ENCODE measurements at places on chromosomes 12 and 14.

DNA sequence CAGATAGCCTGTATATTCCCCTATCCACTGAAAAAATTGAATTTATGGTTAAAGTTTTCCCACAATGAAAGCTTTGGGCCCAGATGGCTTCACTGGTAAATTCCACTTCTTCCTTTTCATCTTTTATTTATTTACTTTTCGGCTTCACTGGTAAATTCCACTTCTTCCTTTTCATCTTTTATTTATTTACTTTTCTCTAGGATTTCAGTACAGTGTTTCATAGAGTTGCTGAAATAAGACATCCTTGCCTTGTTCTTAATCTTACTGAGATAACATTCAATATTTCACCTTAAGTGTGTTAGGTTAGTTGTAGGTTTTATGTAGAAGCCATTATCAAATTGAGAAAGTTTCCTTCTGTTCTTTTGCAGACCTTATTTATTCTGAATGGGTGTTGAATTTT, 18.9 kb upstream of the KLRG1 start:
- DNase-seq, result no peak

- DNase-seq, result no peak
Observed at GRCh38 chr14:96053248-96053599, 14.1 kb downstream of the C14orf132 start.

- no peak for DNase-seq
Observed at GRCh38 chr12:48157889-48158370, 615 bp upstream of the ASB8 start.

DNA sequence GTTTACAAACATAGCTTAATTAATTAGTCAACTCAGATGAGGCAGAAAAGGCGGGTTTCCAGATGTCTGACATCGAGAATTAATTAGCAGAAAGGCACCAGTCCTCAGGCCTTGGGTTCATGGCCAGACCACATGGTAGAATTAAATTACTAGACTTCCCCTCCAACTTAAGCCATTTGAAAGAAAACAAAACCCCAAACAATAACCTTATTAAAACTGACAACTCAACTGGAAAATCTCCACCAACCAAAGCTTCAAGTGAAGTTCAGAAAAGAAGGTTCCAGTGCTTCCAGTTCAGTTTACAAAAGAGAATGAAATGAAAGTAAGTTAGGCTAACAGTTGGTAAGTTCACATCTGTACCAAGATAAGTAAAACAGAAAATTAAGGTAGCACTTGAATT, 349.5 kb downstream of the GRIN2B start:
- no peak for DNase-seq

DNA sequence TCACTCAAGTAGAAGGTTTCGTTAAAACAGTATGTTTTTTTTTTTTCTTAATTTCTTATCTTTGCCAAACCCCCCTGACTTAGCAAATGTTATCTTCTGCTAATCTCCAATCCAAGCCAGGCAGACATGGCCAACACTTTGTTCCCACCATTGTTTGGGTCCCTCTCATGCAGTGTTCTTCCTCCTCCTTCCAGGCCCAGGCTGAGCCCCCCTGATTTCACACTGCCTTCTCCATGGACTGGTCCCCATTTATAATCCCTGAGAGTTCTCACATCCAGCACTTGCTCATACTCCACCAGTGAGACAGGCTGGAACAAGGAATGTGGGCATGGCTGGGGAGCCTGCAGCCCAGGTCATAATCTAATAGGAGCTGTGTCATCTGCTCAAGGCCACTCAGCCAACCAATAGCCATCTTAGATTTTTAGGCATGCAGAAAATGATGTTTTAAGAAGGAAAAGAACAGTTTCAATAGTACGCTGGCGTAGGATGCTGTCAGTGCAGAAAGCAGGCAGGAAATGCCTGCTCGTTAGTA, 238.4 kb upstream of the CCDC196 start:
- no peak for DNase-seq

- no peak for DNase-seq
Observed at GRCh38 chr14:104390941-104391901, 188.3 kb upstream of the C14orf180 start.

- peak; percentile 24 for DNase-seq
Observed at GRCh38 chr12:62640910-62641448, 174.4 kb downstream of the MON2 start.

DNA sequence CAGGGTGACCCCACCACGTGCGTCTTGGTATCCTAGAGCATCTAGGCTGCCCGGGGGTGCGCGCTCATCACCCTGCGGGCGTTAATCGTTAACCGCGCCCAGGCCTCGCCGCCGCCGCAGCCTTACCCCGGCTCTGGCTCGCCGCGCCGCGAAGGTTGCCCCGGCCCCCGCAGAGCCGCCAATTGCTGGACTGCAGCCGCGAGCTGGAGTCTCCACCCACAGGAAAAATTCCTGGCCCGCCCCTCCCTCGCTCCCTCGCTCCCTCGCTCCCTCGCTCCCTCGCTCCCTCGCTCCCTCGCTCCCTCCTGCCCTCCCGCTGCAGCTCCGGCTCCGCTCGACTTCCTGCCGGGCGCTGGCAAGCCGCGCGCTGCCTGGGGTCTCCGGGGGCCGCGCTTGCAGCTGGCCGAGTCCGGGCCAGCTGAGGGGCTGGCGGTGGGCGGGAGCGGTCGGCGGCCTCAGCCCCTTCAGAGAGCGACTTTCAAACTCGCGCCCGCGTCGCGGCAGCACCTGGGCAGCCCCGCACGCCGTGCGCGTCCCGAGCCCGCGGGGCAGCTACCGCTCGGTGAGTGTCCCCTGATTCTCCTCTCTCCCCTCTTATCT, at the start of gene PLEKHG3:
Gene PLEKHG3 (plus strand): TSS at position 282 of the 600 bp plus-strand sequence. CDS start 23,208 bp downstream, outside the sequence.
- peak; percentile 72 for DNase-seq

DNA sequence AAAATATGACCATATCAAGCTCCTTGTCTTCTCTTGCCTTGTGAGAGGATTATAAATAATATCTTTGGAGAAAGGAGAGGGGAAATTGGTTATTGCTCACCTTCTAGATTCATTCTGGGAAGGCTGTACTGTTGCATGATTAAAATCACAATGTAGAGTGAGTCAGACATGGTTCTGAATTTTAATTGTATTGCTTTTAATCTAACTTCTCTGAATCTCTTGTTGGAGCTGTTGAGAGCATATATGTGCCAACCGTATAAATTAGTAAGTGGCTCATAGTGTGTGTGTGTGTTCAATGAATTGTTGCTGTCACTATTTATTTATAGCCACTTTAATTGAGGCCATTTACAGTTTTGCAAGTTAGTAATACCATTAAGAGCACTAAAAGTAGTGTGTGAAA, 56.1 kb downstream of the KCNJ8 start:
- DNase-seq, result no peak

DNA sequence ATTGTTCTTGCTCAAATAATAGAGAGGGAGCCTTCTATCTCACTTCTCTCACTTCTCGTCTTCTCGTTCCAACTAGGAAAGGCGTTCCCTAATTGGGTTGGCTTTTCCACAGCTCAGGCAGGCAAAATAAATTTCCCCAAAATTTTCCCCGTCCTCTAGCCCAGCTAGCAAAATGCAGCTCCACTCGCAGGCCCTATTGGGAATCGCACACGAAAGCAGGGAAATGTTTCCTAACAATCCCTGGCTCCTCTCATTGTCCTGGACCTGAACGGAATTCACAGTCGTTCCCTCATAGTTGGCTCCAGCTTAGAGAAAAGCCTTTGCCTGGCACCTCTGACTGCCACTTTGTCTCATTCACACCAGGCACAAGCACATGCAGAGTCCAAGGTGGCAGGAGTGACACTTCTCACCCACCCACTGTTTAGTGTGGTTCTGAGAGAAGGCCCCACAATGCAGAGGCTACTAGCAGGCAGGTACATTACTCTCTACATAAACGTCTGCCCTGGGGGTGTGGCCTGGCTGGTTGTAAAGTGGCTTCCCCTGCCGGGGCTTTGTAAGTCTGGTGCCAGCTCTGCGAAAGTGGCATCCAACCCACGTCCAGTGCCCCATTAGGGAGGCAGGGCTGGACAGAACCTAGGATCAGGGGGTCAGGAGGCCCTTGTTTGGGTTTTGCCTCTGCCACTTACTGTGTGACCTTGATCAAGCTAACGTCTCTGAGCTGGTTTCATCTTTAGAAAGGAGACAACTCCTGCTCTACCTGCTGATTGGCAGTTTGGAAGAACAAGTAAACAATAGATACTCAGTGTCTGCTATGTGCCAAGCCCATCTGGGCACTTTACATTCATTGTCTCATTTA, 4.2 kb downstream of the SERPINA10 start:
- no peak for DNase-seq

GRCh38 chr12:6373022-6373787, 2.2 kb downstream of the SCNN1A start:
- DNase-seq, result no peak

DNA sequence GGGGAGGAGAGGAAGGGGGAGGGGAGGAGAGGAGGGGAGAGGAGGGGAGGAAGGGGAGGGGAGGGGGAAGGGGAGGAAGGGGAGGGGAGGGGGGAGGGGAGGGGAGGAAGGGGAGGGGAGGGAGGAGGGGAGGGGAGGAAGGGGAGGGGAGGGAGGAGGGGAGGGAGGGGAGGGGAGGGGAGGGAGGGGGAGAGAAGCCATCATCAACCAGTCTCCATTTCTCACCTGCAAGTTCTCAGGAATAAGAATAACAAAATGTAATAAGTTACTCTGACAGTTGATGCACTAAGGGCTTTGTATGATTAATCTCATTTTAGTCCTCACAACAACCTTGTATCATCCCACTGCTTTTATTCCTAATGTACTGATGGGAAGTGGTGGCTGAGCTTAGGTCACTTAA, 59.1 kb upstream of the TMEM263 start:
- DNase-seq, result no peak

DNA sequence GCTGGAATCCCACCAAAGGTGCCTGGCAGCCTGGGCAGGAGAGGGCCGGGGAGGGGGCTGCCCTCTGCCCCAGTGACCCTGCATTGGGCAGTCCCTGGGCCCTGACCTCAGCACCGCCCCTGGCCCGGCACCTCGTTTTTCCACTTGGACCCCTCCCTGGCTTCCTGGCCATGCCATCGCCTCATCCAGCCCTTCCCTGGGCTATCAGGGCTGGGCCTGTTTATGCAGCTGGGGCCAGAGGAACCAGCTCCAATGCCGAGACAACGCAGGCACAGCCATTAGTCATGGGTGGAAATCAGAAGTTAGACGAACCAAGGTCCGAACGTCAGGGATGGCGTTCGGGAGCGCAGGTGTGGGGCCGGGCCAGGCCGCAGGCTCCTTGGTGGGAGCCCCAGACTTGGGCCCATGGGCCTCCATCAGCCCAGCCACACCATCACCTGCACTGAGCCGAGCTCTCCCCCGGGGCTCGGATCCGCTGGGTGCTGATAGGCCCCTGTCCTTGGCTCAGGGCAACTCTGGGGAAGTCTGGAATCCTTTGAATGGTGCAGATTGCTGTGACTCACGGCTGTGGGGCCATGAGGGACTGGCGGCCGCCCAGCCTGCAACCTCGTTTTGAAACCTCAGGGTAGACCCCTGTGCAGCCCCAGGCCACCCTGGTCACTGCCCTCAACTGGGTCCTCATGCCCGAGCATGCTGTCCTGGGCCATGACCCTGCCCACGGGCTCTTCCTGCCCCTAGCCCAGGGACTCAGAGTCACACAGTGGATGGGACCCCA, 169.4 kb downstream of the KIF26A start:
- DNase-seq, result no peak

GRCh38 chr12:107917912-107918800, 143.7 kb downstream of the ASCL4 start:
- DNase-seq, result peak; percentile 18

DNA sequence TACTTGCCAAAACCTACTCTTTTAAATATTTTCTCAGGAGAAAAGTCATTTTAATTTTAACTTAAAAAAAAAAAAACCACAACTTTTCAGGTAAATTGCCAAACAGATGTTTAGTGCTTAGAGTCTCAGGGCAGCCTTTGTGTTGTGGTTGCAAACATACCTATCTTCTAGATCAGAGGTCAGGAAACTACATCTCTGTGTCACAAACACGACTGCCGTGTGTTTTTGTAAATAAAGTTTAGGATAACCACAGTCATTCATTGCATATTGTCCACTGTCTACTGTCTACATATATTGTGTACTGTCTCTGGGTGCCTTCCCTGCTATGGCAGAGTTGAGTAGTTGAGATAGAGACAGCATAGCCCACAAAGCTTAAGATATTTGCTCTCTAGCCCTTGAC, 48.9 kb downstream of the DYRK2 start:
- no peak for DNase-seq

DNA sequence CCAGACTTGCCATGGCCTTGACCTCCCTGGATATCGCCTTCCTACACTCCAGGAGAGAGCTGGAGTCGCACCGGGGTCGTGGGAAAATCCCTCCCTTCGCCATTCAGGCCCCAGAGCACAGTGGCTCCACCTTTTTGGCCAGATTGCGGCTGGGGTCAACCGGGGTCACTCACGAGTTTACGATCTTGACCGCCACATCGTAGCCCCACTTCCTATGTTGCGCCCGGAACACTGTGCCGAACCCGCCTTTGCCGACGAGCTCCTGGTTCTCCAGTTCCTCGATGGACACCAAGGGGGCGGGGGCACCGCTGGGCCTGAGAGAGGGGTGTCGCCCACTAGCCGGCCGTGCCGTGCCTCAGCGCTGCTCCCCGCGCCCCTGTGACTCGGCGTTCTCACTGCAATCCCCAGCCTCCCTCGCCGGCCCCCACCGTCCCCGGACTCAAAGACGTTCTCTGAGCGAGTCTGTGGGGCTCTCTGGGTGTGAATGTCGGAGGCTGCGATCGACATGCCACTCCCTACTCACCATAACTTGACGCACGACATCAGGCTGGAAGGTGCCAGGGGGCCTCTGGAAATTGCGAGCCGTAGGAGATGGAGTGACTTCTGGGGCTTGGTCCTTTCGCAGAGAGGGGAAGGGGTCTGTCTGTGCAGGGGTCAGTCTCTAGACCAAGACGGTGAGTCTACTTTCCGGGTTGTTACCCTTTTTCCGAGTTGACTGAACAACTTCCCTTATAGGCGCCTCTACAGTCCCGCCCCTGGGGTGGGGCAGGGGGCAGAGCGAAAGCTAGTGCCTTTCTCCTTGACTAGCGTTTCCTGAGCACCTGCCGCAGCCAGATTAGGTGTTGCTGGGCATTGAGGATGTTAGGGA, at the start of gene RIPK3:
Gene RIPK3 (minus strand): TSS at position 708 of the 868 bp plus-strand sequence. CDS start 165 bp downstream, at position 543.
- no peak for DNase-seq

DNA sequence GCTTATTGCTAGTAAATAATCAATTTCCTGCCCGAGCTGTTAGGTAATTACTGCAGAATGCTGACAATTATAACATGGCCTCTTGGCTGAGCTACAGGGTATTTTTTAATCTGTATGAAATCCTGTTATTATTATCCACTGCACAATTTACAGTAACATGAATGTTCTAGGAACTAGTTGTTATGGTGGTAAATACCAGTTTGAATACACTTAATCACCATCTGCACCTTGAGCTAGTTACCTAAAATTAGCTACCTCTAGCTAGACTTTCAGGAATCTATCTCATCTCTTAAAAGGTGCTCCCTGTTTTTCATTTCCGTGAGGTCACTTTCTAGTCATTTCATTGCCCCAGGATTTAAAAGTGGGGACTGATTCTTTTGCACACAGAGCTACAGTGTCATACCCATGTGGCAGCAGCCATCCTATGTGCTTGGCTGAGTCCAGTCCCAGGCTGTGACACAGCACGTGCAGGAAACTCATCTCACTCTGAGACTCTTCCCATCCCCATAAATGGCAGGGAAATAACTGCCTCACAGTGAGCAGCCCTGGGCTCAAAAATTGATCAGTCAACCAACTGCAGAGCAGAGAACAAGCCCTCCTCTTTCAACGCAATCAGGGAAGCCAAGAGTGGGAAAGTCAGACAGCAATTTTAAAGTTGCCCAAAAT, 37.6 kb downstream of the DCP1B start:
- DNase-seq, result no peak

- no peak for DNase-seq
Observed at GRCh38 chr12:71536279-71536938, 96.8 kb downstream of the LGR5 start.

GRCh38 chr12:62724947-62725451, 210.0 kb downstream of the PPM1H start:
- peak; percentile 98 for DNase-seq
